ENCODE measurements at places on chromosomes 6 and 20. TPM values are rescaled to one million over a fixed set of nuclear protein-coding genes. Genes with fewer than 3 reads are reported as not detected.

- no peak for DNase-seq
Observed at GRCh38 chr20:2888224-2888955, 15.1 kb downstream of the PTPRA start.

DNA sequence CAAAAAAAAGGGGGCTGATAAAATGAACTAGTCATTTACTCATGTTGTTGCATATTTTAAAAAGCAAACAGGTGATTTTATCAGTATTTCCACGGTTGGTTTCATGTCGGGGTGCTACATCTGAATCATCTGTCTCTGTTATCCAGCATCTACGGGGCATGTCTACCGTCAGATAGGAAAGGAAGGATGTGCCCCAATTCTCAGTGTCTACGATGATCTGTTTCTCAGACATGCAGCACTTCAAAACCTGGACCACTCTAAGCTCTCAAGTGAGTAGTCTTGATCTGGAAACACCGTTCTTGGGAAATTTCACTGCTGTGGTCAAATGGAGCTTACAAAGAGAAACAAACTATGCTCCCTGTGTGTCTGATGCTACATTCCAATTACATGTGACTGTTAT is 240.3 kb upstream of the TAB2 start:
- peak; percentile 50 for DNase-seq

DNA sequence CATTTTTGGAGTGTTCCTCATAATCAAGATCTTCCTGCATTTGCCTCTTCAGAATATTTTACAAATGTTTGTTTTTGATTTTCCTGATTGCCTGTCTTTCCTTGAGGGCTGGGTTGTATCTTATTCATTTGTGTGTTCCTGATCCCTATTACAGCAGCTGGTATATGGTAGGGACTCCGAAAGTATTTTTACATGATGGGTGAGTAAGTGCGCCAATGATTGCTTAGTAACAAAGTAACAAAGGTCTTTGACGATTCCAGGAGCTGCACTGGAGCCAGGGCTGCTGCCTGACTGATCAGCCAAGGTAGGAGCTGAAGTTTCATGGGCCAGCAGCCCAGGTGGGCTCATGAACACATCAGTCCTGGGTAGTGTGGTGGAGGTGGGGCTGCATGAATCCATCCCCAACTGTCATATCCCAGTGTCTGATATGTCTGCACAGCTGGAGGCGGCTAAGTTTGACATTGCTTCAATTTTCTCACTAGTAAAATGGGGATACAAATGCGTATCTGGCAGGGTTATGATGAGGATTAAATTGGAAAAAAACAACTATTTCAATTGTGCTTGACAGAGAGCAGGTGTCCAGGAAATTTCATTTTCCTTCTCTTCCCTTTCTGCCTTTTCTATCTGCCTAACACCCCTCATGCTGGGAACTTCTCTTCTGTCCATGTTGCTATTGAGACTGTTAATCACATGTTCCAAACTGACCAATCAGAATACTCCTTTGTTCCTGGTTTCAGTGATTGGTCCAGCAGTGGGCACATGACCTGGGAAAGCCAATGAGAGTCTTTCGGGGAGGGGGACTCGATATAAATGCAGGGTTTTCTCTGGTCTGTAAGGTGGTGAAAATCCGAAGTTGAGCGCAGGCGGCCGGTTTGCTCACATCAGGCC is 90.7 kb downstream of the CDH26 start:
- no peak for DNase-seq

GRCh38 chr20:7994809-7995208 is 24.8 kb downstream of the TMX4 start:
- DNase-seq: no peak

DNA sequence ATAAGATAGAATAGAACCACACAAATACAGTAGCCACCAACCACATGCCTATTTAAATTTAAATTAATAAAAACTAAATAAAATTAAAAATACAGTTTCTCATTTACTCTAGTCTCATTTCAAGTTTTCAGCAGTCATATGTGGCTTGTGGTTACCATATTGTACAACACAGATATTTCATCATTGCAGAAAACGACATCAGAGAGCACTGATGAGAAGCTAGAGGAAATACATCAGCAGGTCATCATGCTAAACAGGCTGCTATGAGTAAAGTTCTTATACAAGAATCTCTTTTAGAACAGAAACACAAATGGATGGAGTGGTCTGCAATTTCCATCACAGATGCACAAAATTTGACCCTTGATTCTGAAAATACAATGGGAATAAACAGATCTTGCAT is 36.6 kb downstream of the TBC1D32 start:
- no peak for DNase-seq

SOBP gene
- total RNA-seq: 0.29 TPM

RPS18 gene
- 4,372 TPM for total RNA-seq

Data from activated CD4-positive, alpha-beta memory T cell treated with anti-CD3 and anti-CD28 coated beads for 36 hours (primary cell).